ENCODE measurements at places on chromosomes 6 and 20.

GRCh38 chr6:157273756-157274470 is 49.4 kb downstream of the TMEM242 start:
- peak; percentile 43 for DNase-seq

- no peak for DNase-seq
These were observed 124.8 kb upstream of the SLC2A12 start for GRCh38 chr6:134177236-134177635.

DNA sequence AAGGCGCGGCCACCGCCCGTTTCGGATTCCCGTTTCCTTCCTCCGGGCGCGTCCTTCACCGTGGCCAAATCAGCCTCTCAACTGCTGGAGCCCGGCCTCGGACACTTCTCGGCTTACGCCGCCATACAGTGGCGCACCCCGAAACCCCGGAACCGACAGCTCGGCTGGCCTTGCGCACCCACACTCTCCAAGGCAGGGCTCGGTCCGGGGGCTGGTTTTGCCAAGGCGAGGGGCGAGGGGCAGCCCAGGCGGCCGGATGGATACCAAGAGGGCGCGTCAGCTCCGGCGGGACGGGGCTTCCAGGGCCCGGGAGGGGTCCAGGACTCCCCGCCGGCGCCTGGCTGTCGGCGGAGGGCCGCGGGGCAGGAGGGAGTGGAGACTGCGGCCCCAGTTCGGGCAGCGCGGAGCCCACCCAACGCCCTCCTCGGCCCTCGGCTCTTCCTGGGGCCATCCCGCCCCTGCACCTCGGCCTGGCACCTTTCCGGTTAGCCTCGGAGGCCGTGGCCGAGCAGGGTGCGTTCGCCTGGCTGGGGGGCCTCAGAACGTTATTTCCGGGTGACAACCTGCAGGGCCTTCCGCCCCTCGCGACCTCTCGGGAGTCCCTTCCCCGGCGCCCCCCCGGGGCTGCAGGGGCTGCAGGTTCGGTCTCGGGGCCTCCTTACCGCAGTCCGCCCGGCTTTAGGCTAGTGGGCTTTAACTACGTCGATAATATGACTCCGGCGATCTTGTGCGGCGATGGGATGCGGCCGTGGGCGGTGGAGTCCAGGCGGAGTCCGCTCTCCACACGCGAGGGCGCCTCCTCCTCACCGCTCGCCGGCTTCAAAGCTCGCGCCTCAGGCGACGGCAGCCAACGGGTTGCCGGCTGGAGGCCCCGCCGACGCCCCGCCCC is 697 bp upstream of the CEP43 start:
- peak; percentile 21 for DNase-seq

- no peak for DNase-seq
These were observed 53.4 kb downstream of the SEL1L2 start for GRCh38 chr20:13936781-13937576.

DNA sequence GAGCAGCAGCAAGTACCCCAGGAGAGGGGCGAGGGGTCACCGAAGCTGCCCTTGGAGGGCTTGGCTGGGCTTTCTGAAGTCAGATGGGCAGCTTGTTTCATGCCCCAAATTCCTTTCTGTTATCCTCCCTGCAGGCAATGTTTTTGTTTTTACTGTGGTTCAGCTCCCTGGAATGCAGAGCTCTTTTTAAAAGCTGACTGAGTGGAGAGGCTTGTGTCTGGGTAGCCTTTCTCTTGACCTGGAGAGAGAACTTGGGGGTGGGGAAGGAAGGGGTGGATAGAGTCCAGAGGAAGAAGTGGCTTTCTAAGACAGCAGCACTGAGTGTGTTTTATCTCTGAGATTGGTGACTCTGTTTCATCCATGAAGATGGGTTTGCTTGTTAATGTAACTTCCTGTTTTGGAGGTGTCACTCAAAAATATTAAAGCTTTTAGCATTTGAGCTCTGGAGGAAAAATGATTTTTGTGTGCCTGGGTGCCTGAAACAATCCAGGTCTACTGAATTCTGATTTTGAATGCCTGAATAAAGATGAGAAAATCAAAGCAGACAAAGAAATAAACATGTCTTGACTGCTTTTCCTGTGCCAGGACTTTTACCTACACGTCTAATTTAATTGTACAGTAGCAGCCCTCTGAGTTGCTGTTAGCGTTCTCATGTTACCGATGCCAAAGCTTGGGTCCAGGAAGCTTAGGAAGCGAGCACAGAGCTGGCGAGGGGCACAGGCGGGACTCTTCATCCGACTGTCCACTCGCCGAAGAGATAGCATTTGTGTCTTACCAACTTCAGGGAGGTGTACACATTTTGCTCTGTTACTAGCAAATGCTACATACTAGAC is 78.2 kb upstream of the EEF1E1 start:
- no peak for DNase-seq

DNA sequence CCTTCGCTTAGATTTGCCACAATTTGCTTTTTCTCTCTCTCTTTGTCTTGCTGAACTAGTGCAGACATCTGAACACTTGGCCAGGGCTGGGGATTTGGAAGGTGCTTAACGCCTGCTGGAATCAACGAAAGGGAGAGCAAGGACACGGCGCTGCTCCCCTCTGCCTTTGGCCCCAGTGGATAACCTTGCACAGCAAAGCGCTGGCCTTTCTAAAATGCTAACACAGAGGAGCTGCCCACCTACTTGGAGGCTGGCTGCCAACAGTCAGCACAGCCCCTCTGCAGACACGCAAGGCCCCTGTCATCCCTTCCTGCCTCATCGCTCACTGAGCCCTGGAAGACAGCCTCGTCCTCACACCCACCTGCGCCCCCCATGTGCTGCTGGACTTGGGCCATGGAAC is 37.5 kb downstream of the C20orf203 start:
- no peak for DNase-seq

- no peak for DNase-seq
These were observed 122.8 kb downstream of the SYCP2 start for GRCh38 chr20:59810449-59811187.

DNA sequence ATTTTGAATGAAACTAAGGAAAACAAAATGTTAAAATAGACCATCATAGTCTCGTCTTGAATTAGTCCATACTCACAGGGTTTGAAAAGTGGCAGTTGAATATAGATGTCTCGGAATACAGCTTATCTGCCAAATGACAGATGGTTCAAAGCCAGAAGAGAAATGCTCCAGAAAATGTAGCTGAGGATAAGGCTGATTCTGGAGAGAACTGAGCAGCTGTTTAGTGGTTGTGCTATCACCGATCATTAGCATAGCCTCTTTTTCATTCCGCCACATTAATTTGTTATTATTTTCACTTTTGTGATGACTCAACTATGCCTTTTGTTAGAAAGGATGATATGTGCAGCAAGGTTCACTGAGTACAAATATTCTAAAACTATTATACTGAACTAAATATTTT is 390.2 kb upstream of the MAN1A1 start:
- DNase-seq, result no peak

DNA sequence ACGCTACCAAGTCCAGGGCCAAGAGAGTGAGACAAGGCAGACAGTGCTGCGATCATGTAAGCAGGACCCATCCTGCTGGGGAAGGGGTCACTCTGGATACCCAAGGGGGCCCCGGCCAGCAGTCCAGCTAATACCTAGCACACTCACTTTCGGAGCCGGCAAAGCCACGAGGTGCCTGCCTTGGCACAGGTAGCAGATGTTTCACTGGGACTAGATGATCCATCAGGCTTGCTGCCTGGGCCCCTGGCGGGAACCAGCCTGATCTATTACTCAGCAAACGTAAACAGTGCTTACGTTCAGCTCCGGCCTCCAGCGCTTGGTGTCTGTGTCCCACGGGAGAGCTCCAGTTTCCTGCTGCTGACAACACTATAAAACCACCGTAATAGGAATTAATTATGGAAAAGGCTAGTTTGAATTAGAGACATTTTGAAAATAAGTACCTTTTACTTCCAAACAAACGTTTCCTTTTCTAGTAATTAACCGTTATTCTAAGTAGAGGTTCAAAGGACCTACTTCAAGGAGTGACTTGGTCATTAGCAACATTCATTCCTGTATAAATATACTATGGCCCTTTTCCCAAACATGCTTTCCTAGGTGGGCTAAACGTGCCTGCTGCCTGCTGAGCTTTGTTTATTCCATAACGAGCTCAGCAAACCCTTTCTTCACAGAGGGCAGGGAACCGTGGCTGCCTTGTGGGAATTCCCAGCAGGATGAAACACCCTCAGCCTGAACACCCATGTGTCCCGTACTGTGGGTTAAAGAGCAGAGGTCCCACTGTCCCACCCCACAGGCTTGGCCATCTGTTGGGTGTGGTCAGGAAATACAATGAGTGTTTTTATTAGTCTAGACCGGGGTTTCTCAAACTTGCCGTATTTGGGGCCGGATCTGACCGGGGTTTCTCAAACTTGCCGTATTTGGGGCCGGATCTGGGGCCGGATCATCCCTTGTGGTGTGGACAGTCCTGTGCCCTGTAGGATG is 18.4 kb downstream of the SLC22A23 start:
- no peak for DNase-seq

GRCh38 chr6:163457637-163458561 is 43.4 kb downstream of the QKI start:
- peak; percentile 54 for DNase-seq

DNA sequence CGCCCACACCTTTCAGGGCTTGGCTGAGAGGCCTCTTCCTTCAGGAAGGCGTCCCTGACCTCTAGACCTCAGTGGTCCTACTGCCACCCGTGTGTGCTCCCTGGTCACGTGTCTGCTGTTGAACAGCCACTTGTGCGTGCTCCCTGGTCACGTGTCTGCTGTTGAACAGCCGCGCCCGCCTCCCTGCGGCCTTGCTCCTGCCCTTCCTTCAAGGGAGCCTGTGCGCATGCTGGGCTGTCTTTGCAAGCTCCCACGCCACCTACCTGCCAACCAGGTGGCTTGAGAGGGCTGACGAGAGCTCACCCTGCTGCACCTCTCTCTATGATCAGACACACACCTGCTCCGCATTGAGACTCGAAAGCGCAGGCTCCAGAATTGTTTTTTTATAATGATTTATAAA is 179.3 kb downstream of the BMP7 start:
- no peak for DNase-seq

Data from AML-193 (cell line).